ENCODE measurements at places on chromosomes 5 and 9. TPM values are rescaled to one million over a fixed set of nuclear protein-coding genes. Genes with fewer than 3 reads are reported as not detected.

The SMU1 gene
- total RNA-seq, result 11.4 TPM

The UNC5A gene
- total RNA-seq, result not detected

The UBE2D2 gene
- total RNA-seq, result 73.6 TPM

DNA sequence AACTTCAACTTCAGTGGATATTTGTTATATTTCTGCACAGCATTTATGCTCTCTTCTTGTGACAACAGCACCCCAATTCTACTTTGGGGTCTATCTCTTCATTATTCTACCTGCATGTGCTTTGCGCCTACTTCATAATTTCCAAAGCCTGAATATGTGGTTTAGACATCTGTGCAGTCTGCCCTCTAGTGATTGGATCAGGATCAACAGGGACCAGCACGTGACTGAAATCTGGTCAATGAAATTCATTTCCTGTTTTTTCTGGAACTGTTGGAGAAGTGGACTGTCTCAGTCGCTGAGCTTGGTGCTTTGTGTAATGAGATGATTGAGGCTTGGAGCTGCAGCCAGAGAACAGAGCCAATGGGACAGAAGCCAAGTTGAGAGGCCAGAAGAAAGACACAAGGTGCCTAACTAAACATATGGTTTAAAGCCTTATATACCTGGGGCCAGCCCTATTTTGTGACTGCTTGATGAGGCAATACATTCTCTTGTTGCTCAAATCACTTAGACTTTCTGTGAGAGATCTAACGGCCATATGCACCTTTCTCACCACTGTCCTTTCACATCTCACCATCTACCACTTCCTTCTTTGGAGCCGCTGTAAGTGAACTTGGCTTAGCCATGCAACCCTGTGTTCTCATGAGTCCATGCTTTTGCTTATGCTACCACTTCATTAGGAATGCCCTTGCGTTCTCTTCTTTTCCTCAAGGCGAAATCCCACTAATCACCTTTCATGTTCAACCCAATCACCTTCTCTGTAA, 68.8 kb upstream of the PPP2R2B start:
- no peak for DNase-seq

GRCh38 chr5:131647048-131647769, 12.2 kb upstream of the RAPGEF6 start:
- no peak for DNase-seq

GRCh38 chr9:89911721-89912604, 307.2 kb downstream of the GADD45G start:
- DNase-seq, result peak; percentile 34

- no peak for DNase-seq
Observed at GRCh38 chr5:141608046-141608445, 10.8 kb downstream of the DIAPH1 start.

- no peak for DNase-seq
Observed at GRCh38 chr5:153402550-153402949, 87.9 kb upstream of the GRIA1 start.

The INSL4 gene
- not detected for total RNA-seq
